ENCODE measurements at places on chromosomes 6 and 20. TPM values are rescaled to one million over a fixed set of nuclear protein-coding genes. Genes with fewer than 3 reads are reported as not detected.

GRCh38 chr20:44180814-44181213 is 6.2 kb downstream of the JPH2 start:
- DNase-seq = no peak

DNA sequence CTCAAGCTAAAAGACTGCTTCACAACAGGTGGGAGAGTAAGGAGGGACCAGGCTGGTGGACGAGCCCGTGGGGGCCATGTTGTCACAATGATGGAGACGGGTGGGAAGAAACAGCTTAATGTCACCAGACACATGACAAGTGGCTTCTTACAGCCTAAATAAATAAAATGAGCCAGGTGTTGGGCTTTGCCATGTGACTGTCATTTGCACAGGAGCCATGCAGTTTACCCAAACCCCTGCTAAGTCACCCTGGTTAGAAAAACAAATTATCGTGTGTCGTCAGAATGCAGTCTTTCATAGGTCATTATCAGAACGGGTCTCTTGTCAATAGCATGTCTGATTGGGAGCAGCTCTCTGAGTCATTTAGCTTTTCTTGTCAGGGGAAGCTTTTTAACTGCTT is 18.5 kb downstream of the BTBD3 start:
- no peak for DNase-seq

The SLC9A8 gene
- polyA plus RNA-seq = 8.0 TPM

GRCh38 chr6:138897031-138897430 is 91.0 kb downstream of the REPS1 start:
- DNase-seq = no peak

The GHRH gene
- not detected for polyA plus RNA-seq

The EFCAB8 gene
- polyA plus RNA-seq = not detected

All from right renal cortex interstitium (tissue), 3 donors.